Activated CD4-positive, alpha-beta T cell treated with anti-CD3 and anti-CD28 coated beads for 36 hours (primary cell): ENCODE measurements at places on chromosomes 4 and X. TPM values are rescaled to one million over a fixed set of nuclear protein-coding genes. Genes with fewer than 3 reads are reported as not detected.

DNA sequence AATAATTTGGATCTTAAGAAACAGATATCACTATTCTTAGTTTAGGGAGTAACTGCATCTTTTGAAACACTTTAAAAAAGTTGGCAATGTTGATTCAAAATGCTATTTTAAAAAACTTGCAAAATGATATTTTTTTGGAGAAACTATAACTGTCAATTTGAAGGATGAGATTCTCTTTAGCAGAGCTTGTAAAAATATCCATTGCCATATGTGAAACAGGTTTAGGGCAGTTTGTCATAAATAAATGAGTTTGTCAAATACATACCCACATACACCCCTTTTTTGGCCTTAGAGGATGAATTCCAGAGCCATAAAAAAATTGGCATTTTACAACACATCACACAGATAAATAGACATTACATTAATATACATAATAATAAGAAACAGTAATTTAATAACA, 174.6 kb downstream of the BMPR1B start:
- H3K4me3 ChIP-seq: no peak overlapping the region
- H3K36me3 ChIP-seq: no peaks in the 10 kb centered on the region
- no peaks in the 10 kb centered on the region for H3K27me3 ChIP-seq
- no peak for DNase-seq
- no peak overlapping the region for H3K27ac ChIP-seq

GRCh38 chr4:183256756-183257385, 63.2 kb downstream of the CLDN22 start:
- DNase-seq: peak; percentile 67
- no peaks in the 10 kb centered on the region for H3K4me1 ChIP-seq
- no peak overlapping the region for H3K4me3 ChIP-seq
- no peaks in the 10 kb centered on the region for H3K27me3 ChIP-seq
- no peak overlapping the region for H3K27ac ChIP-seq
- no peaks in the 10 kb centered on the region for H3K36me3 ChIP-seq

DNA sequence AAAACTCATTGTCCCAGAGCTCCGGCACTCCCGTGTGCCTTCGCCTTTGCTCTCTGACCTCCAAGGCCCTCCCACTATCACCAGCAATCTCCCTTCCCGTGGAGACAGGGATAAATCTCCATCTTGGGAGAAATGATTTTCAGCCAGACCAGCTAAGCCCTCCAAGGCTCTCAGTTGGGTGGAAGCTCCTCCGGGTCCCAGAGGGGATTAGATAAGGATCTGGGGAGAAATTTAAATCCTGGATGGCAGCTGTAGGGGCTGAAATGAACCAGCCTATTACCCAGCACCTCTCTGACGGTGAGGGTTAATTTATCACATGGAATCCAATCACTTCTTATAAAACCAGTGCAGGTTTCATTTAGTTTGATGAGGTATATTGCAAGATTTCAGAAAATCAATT, 366.2 kb downstream of the FBXW7 start:
- no peak overlapping the region for H3K27ac ChIP-seq
- no peak for DNase-seq
- no peaks in the 10 kb centered on the region for H3K27me3 ChIP-seq
- no peak overlapping the region for H3K4me3 ChIP-seq
- H3K36me3 ChIP-seq: no peaks in the 10 kb centered on the region

- peaks cover 21% of the 10 kb centered on the region for H3K36me3 ChIP-seq
- H3K27me3 ChIP-seq: no peaks in the 10 kb centered on the region
- DNase-seq: no peak
- peak overlapping the region; percentile 91 for H3K27ac ChIP-seq
- peaks cover 22% of the 10 kb centered on the region for H3K4me1 ChIP-seq
Observed at GRCh38 chrX:154370300-154371016, 4.0 kb downstream of the FLNA start.

DNA sequence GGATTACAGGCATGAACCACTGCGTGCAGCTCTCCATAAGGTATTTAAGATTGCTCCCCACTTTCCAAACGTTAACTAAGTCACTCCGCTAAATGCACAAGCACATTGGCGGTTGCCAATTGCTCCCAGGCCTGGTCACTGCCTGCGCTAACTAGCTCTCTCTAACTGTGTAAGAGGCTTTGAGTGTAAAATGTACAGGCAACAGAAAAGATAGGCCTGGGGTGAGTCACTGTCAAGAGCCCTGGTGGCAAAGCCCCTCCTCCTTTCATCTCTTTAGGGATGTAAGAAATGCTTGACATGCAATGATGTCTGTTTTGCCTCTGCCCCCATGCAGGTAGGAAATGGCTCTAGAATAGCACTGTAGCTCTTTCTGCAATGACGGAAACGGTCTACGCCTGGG, 329.7 kb upstream of the GATB start:
- DNase-seq: no peak
- peaks cover 43% of the 10 kb centered on the region for H3K4me1 ChIP-seq
- H3K36me3 ChIP-seq: no peaks in the 10 kb centered on the region
- H3K4me3 ChIP-seq: no peak overlapping the region

GRCh38 chrX:8939322-8939721, 94.6 kb downstream of the FAM9B start:
- no peak overlapping the region for H3K4me3 ChIP-seq
- no peak for DNase-seq
- no peaks in the 10 kb centered on the region for H3K36me3 ChIP-seq
- H3K27me3 ChIP-seq: peaks cover 7% of the 10 kb centered on the region
- H3K4me1 ChIP-seq: no peaks in the 10 kb centered on the region

MTM1 gene
- 23.1 TPM for total RNA-seq
